ENCODE measurements at places on chromosomes 5 and 9. TPM values are rescaled to one million over a fixed set of nuclear protein-coding genes. Genes with fewer than 3 reads are reported as not detected.

ANKRD31 gene
- total RNA-seq: under 0.01 TPM

FAXDC2 gene
- total RNA-seq: 118 TPM

PLPP1 gene
- 306 TPM for total RNA-seq

IFNA2 gene
- not detected for total RNA-seq

KCTD16 gene
- 0.71 TPM for total RNA-seq

SOHLH1 gene
- total RNA-seq: not detected

PROB1 gene
- total RNA-seq: 0.16 TPM

FAT2 gene
- not detected for total RNA-seq

GRCh38 chr9:126327714-126328185 lies 1.1 kb downstream of the MVB12B start:
- no peaks in the 10 kb centered on the region for H3K36me3 ChIP-seq
- no peaks in the 10 kb centered on the region for H3K27me3 ChIP-seq
- DNase-seq: no peak
- peak overlapping the region; percentile 89 for H3K27ac ChIP-seq
- peak overlapping the region; percentile 55 for H3K4me3 ChIP-seq
- H3K4me1 ChIP-seq: peaks cover 36% of the 10 kb centered on the region

- no peaks in the 10 kb centered on the region for H3K27me3 ChIP-seq
- H3K4me3 ChIP-seq: no peak overlapping the region
- no peak overlapping the region for H3K27ac ChIP-seq
- H3K4me1 ChIP-seq: no peaks in the 10 kb centered on the region
- no peak for DNase-seq
- no peaks in the 10 kb centered on the region for H3K36me3 ChIP-seq
These were observed 3.1 kb upstream of the APC start for GRCh38 chr5:112734597-112734996.

- DNase-seq: no peak
- no peaks in the 10 kb centered on the region for H3K36me3 ChIP-seq
- H3K27ac ChIP-seq: no peak overlapping the region
- H3K4me1 ChIP-seq: peaks cover 26% of the 10 kb centered on the region
These were observed 61.3 kb upstream of the RNF38 start for GRCh38 chr9:36461323-36461722.

DNA sequence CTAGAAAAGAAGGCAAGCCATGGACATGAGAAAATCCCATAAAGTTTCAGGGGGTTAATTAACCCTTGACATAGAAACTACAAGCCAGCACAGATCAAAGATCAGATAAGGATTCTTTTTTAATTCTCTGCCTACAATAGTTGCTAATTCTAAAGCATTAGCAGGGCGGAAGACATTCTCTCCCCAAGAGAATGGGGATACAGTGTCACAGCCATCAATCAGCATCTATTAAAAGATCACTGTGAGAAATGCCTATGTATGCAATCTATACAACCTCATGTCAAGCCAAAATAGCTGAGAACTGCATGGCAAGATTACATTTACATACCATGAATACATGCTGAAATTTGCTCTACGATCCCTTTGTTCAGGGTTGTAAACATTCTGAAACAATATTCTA lies 14.3 kb downstream of the VLDLR start:
- H3K4me1 ChIP-seq: no peaks in the 10 kb centered on the region
- no peaks in the 10 kb centered on the region for H3K27me3 ChIP-seq
- no peak for DNase-seq
- H3K27ac ChIP-seq: no peak overlapping the region
- no peaks in the 10 kb centered on the region for H3K36me3 ChIP-seq
- H3K4me3 ChIP-seq: no peak overlapping the region

DNA sequence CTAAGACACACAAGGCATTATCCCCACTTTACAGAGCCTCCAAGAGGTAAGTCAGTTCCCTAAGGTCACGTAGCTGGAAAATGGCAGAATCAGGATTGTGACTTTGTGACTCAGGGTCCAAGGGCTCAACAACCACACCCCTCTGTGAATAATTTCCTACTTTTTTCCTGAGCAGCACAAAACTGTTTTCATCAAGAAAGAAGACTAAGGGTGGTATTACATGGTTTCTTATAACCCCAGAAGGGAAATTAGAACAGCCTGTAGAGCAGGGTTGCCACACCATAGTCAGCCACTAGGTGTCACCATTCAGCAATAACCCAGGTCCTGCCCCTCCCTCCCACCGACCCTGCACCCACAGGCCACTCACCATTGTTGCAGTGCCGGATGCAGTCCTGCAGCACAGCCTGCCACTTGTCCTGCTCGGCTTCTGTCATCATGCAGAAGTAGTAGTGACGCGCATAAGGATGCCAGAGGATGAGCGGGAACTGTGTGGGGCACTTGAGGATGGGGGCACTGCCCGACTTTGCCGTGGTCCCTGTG lies 72.1 kb downstream of the LRSAM1 start:
- peaks cover 52% of the 10 kb centered on the region for H3K4me1 ChIP-seq
- no peaks in the 10 kb centered on the region for H3K27me3 ChIP-seq
- H3K36me3 ChIP-seq: peaks cover 40% of the 10 kb centered on the region

- H3K4me3 ChIP-seq: no peak overlapping the region
- no peak for DNase-seq
- H3K27ac ChIP-seq: no peak overlapping the region
- no peaks in the 10 kb centered on the region for H3K27me3 ChIP-seq
- H3K36me3 ChIP-seq: no peaks in the 10 kb centered on the region
These were observed 99.7 kb downstream of the PLCXD3 start for GRCh38 chr5:41410737-41411136.

DNA sequence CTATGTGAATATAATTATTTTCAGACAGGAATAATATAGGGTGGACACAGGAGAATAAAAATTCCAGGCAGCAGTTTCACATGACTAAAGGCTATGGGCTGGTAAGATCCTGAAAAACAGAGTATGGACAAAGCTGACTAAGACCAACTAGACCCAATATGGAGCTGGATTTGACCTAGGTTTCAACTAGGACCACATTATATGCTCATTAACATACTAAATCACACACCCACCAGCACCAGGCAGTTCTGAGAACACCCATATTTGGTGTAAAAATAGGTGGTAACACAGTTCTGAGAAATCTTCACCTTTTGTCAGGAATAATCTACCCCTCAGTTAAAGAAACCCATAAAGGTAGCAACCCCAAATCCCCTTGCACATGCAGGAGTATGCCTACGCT lies 64.7 kb downstream of the MAPKAP1 start:
- H3K36me3 ChIP-seq: no peaks in the 10 kb centered on the region
- H3K4me3 ChIP-seq: no peak overlapping the region
- no peaks in the 10 kb centered on the region for H3K27me3 ChIP-seq
- H3K27ac ChIP-seq: no peak overlapping the region

Data from sigmoid colon (tissue), 7 donors.